ENCODE measurements at places on chromosomes 6 and 20.

DNA sequence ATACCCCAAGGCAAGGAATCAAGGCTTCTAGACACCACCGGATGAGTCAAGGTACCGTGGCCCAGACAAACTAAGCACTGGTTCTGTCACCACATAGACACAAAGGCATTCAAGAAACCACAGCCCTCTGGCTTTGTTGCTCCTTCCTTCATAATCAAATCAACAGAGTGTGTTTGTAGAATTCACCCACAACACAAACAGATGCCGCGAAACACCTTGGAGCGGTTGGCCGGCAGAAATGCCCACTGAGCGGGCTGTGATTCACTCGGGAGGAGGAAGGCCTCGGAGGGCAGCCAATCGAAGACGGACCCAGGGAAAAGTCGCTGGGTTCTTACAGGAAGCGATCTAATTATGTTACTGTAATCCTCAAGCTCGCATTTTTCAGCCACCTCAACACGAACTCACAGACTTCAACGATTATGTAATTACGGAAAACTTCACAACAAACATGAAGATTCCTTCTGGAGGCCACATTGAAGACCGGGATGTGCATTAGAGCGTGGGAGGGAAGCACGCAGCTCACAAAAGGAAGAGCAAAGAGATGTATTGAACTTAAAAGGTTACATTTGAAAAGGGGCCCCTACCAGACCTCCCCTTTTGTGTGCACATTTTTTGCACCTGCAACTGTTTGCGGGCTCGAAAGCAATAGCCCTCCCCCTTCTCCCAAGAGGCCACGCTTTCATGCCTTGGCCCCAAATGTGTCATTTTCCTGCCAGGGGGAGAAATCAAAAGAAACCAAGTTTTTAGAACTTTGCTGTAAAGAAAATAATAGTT, 184.7 kb upstream of the PREP start:
- DNase-seq = peak; percentile 7

DNA sequence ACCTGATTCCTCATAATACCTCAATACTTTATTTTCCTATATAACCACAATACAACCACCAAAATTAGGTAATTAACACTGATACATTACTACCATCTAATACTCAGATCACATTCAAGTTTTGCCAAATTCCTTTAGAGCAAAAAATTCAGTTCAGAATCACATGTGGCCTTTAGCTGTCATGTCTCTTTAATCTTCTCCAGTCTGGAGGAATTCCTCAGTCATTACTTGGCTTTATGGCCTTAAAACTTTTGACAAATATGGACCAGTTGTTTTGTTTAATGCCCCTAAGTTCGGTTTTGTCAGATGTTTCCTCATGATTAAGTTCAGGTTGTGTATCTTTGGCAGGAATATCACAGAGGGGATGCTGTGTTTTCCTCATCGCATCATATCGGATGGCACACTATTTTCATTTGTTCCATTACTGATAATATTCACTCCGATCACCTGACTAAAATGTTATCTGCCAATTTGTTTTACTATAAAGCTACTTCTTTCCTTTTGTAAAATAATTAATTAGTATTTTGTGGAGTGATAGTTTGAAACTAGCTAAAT, 51.2 kb upstream of the AKIRIN2 start:
- no peak for DNase-seq

GRCh38 chr6:87724983-87725811, 23.2 kb upstream of the AKIRIN2 start:
- no peak for DNase-seq

DNA sequence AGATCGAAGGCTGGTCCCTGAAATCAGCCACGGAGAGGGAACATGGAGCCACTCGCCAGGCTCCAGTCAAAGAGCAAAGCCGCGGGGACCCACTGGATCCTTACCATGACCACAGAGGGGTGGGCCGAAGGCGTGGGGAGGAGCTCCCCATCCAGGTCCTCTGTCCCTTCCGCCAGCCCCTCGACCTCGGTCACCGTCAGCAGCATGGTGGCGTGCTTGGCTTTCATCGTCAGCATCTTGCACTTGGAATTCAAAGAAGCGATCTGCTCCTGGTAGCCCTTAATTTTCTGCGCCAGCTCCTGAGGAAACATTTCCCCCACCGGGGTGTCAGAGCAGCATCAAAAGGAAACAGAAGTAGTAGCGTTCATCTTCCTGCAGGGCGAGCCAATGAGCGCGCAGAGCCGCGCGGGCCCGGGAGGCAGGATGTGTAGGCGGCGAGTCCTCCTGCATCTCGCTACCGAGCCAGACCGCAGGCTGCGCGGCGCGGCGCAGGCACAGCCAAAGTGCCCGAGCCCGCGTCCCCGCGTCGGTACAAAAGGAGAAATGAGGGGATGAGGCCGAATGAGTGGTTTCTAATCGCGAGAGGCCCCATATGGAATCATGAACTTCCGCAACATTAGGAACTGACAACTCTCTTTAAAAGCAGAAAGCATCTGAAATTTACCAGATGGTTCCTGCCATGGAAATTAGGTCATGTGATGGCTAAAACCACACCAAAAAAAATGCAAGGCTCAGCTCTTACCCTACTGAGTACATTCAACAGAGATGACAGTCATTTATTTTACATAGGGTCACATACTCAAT, 335.2 kb downstream of the SYNE1 start:
- peak; percentile 76 for DNase-seq

DNA sequence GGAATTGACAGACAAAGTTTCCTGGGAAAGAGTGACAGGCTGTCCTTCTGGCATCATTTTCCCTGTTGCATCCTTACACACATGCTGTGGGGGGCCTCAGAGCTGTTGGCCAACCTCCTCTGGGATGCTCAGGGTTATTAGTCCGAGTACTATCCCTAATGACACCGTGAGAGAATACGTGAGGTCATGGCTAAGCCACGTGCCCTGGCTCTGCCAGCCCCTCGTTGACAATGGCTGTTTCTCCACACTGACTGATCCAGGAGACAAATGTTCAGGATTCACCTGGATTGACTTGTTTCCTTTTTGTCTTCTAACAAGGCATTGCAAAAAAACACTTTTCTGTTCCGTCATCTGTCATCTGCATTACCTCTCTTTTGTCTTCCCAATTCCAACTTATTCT, 604.6 kb downstream of the TFAP2A start:
- DNase-seq = no peak

- DNase-seq = no peak
Observed at GRCh38 chr20:23918101-23918862, 38.7 kb upstream of the CST5 start.

GRCh38 chr6:296151-297122, 4.2 kb downstream of the DUSP22 start:
- no peak for DNase-seq

DNA sequence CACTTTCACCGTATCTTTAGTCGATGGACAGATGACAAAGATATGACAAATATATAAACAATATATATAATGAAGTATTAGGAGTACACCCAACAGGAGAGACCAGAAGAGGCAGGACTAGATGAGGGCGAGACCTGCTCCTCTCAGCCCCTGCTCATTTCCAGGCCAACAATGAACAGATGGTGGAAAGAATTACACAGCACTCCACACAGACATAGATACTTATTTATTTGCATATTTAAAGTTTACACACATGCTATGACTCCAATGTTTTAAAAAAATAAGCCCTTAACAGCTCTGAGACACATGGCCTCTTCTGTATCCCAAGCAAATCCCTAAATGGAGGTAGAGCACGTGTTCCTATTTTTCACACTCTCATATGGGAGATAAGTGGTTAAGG, 10.4 kb downstream of the FAM210B start:
- no peak for DNase-seq

DNA sequence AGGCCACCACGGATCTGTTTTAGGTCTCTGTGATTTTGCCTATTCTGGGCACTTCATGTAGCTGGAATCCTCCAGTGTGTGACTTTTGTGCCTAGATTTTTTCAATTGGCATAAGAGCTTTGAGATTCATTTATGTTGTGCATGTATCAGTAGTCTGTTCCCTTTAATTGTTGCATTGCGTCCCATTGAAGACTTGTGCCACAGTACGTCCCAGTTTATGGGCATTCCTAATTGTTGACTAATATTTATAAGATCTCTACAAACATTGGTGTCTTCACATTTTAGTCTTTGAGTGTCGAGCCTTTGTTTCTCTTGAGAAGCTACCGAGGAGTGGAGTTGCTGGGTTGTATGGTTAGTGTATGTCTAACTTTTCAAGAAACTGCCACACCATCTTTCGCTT, 704 bp upstream of the FAM210B start:
- no peak for DNase-seq

- no peak for DNase-seq
Observed at GRCh38 chr6:161602359-161602758, 328.5 kb upstream of the AGPAT4 start.

- DNase-seq = no peak
Observed at GRCh38 chr20:62133051-62133845, 9.9 kb downstream of the PSMA7 start.

DNA sequence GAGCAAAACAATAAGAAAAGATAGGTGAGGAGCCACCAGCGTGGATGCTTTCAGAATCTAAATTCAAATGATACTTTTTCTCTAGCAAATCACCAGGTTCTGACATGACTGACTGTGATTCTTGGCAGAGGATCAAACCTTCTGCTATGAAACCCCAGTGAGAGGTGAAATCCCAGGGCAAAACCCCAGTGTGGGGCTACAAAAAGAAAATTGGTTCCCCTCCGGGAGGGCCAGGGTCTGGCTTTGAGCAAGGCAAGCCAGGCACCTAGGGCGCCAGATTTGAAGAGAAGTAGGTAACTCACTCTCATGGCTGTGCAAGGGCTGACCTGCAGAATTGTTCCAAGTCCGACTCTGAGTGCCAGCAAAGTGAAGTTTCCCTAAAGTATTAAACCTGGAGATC, 20.2 kb upstream of the RALGAPA2 start:
- DNase-seq = no peak

DNA sequence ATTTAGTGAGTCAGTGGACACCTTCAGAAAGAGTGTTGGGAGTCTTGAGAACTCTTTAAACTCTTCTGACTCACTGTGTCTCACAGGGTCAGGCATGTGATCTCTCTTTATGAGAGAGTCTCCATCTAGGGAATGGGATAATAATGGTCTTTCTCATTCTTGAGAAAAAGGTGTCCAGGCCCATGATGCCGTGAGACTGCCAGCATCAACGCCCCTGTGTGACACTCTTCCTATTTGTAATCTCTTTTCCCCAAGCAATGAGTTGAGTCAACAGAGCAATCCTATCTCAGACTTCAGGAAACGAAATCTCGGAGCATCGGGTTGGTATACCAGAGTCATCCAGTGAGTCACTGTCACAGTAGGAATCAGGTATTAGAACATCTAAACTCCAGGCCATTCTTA, 82.3 kb upstream of the BMP2 start:
- DNase-seq = no peak

All from T-helper 22 cell (primary cell).